Naive thymus-derived CD8-positive, alpha-beta T cell (primary cell): ENCODE measurements at places on chromosomes 5 and 9. TPM values are rescaled to one million over a fixed set of nuclear protein-coding genes. Genes with fewer than 3 reads are reported as not detected.

DNA sequence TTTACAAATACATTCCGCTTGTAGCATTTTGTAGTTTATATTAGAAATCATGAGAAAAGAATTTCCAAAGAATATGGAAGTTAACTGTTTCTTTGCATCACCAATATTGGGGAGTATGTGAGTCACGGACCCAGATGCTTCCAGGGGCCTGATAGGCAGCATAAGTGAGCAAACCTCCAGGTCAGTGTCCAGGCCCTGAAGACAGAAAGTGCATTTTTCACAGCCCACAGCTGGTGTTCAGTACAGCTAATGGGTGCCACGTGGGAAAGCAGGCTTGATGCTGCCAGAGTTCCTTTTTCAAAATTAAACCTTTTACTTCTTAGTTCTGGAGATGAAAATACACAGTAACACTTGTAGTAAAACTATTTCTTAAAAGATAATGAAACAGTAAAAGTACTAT is 454.4 kb upstream of the ACTBL2 start:
- no peak for DNase-seq

DNA sequence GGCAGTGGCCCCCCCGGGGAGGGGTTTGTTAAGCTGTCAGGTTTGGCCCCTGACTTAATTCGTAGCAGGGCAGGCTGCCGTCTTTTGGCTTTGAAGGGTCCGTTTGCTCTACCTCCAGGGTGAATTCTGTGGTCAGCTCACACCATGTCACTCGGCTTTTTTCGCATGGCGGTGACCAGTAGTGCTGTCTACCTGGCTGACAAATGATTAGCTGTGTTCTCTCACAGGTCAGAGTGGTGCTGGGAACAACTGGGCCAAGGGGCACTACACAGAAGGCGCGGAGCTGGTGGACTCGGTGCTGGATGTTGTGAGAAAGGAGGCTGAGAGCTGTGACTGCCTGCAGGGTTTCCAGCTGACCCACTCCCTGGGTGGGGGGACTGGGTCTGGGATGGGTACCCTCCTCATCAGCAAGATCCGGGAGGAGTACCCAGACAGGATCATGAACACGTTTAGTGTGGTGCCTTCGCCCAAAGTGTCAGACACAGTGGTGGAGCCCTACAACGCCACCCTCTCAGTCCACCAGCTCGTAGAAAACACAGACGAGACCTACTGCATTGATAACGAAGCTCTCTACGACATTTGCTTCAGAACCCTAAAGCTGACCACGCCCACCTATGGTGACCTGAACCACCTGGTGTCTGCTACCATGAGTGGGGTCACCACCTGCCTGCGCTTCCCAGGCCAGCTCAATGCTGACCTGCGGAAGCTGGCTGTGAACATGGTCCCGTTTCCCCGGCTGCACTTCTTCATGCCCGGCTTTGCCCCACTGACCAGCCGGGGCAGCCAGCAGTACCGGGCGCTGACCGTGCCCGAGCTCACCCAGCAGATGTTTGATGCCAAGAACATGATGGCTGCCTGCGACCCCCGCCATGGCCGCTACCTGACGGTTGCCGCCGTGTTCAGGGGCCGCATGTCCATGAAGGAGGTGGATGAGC is 1.4 kb downstream of the TUBB4B start:
- DNase-seq = no peak

DNA sequence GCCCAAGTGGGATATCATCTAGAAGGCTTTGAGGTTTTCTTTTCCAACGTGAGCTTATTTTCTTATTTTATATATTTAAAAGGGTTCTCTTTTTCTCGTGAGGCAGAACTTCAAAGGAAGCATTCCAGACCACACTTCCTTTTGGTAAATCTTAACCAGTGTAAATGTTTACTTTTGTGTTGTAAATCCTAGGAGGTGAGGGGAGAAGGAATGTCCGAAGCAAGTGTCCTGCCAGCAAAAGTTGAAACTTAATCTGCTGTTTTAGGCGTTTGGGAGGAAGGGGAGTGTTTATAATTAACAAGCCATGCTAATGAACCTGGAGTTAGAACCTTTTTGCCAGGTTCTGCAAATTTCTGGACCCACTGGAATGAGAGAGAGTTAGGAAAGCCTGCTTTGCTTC is 37.9 kb downstream of the WWC1 start:
- DNase-seq = no peak

GRCh38 chr5:15406478-15406877 is 93.5 kb upstream of the FBXL7 start:
- no peak for DNase-seq

DNA sequence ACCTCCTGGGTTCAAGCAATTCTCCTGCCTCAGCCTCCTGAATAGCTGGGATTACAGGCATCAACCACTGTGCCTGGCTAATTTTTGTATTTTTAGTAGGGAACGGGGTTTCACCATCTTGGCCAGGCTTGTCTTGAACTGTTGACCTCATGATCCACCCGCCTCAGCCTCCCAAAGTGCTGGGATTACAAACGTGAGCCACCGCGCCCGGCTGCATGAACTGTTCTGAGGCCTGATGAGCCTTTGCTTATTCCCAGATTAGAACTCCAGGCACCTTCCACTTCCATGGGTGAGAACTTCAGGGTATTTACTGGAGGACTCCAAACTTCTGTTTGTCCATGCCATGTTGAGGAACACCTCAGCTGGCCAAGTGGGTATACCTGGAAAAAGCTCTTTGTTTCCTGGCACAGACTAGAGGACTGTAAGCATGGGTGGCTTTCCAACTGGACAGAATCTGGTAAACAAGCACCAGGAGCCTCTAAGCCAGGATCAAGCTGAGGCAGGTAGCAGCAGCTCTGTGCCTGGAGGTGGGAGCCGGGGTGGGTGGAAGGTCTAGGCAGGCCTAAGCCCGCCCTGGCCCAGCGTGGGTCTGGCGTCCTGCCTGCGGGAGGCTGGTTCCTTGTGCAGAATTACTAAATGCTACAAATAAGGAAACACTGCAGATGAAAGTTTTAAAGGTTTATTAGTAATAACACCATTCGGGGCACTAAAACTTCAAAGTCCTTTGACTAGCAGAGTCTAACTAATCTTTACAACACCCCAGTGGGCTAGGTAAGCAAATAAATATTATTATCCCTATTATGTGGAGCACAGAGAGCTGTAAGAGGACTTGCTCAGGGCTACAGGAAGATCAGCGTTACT is 78.4 kb downstream of the SEMA5A start:
- no peak for DNase-seq

GRCh38 chr5:178372142-178372571 is 139.6 kb upstream of the PHYKPL start:
- peak; percentile 15 for DNase-seq

GRCh38 chr9:91243029-91243428 is 118.7 kb downstream of the AUH start:
- DNase-seq = no peak

The TEX48 gene
- polyA plus RNA-seq = not detected

The JAKMIP2 gene
- 3.1 TPM for polyA plus RNA-seq
